ENCODE measurements at places on chromosomes 5 and 9.
A peak's percentile ranks its signal among the peaks of the same experiment; 100 is the strongest.

- DNase-seq = no peak
These were observed 373.6 kb upstream of the ZNF608 start for GRCh38 chr5:125120012-125120411.

- DNase-seq = no peak
These were observed 102.4 kb downstream of the NFIB start for GRCh38 chr9:14211564-14211963.

- DNase-seq = no peak
These were observed 616.6 kb downstream of the IRX1 start for GRCh38 chr5:4212071-4212739.

DNA sequence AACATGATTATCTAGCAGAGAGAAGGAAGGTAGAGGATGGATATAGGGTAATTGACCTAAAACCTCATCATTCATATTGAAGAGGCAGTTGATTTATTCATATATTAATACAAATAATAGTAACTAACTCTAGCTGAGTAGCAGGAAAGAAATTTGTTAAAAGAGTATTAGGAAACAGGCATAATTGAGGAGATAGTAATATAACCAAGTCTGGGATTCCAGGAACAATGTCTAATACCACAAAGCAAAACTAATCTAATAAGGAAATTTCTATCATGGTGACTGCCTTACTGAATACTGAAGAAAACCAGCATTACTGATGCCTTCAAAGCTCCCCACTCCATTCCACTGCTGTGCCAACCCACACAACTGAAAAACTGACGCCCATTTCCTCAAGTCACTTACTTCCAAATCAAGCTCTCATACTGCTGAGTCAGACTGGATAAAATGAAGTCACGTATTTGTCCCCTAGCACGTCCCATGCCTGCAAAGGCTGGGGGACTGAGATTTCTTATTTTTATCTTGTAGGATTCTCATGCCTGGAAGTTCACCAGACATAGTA lies 153.9 kb downstream of the SMC2 start:
- no peak for DNase-seq

GRCh38 chr5:178625679-178626483 lies 969 bp downstream of the CLK4 start:
- peak; percentile 27 for DNase-seq

DNA sequence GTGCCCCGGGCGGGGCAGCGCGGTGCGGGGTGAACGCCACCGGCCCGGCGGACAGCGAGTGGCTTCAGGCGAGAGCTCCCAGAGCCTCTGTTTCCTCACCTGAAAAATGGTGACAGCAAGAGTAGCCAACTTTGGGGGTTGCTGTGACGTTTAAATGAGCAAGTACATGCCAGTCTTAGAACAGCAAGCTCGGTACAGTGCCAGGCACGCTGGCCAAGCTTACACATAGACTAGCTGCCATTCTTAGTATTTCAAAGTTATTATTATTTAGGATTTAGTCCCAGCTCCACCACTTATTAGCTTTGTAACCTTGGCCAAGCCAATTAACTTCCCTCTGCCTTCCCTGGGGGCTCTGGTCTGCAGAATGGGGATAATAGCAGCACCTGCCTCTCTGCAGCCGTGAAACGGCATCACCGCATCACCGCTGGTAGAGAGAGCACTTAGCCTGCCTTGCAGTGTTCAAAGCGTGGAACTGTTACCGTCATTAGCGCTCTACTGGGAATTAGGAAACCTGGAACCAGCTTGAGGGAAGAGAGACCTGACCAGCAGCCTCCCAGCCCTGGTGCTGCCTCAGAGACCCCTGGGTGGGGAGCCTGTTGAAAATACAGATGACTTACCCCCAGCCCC lies at the start of gene C9orf50:
Gene C9orf50 (minus strand): TSS at position 433 of the 627 bp plus-strand sequence. CDS start 527 bp downstream, outside the sequence.
- DNase-seq = no peak

DNA sequence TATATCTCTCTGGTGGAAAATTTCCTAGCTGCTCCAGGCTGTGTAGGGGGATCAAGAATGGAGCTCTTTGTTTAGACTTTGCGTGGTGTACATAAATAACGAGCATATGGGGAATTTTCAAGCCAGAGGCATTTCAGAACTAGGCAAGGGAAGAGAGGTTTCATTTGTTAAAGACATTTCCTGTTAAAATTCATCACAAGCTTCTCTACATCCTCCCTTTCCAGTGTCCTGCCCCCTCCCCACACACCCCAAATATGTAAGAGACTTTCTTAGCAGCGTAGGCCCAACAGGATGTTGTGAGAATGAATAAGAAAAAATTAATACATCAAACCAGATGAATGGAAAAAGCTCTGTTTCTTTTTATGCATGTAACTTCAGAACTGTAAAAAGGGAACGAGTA lies 150.3 kb downstream of the GPBP1 start:
- no peak for DNase-seq

- DNase-seq = no peak
These were observed 257.8 kb downstream of the BNC2 start for GRCh38 chr9:16612627-16613026.

DNA sequence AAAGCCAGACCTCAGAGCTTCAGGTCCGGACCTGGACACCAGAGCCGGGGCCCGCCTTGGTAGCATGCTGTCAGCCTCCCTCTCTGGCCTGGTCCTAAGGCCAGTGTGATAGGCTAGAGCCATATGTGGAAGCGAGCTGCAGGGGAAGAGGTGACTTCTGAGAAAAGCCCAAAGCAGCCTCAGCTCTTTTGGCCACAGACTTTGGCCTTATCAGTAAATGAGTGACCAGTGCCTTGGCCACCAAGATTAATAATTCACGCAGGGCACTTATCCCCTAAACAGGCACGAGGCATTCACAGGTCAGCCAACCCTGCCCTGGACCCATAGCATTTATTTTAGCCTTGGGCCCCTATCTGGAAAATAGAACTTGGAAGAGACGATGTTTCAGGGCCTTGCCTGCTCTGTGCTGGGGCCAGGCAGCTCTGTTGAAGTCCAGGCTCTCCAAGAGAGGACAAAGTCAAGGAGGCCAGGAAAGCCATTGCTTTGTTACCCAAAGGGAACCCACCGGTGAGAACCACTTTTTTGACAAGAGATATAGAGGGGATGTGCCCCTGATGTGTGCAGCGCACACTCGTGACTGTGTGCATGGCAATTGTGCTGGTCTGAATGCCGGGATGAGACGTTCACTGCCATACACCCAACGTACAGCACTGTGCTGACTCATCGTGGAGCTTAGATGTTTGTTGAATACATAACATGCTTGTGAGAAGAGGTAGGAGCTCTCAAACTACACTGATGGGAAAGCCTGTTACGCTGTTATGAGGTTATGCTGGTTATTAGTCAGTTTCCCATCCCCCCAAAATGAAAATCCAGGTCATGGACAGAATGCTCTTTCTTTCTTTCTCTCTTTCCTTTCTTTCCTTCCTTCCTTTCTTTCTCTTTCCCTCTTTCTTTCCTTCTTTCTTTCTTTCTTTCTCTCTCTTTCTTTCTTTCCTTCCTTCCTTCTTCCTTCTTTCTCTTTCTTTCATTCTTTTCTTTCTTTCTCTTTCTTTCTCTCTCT lies 5.0 kb upstream of the SLC34A1 start:
- DNase-seq = no peak

GRCh38 chr5:175822225-175822624 lies 49.2 kb upstream of the CPLX2 start:
- DNase-seq = no peak

GRCh38 chr9:104802110-104802509 lies 38.2 kb downstream of the NIPSNAP3B start:
- no peak for DNase-seq

DNA sequence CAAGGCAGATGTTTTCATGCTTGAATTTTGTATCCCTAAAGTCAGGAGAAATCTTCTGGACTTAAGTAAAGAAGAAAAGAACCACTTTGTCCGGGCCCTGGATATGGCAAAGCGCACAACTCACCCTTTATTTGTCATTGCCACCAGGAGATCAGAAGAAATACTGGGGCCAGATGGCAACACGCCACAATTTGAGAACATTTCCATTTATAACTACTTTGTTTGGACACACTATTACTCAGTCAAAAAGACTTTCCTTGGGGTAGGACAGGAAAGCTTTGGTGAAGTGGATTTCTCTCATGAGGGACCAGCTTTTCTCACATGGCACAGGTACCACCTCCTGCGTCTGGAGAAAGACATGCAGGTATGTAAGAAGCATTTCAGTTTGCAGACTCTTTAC lies 2.3 kb downstream of the TYRP1 start:
- DNase-seq = no peak

- no peak for DNase-seq
These were observed 87.4 kb downstream of the CAMSAP1 start for GRCh38 chr9:135819905-135820304.

- DNase-seq = no peak
These were observed 39.4 kb downstream of the ALG2 start for GRCh38 chr9:99182356-99182755.

DNA sequence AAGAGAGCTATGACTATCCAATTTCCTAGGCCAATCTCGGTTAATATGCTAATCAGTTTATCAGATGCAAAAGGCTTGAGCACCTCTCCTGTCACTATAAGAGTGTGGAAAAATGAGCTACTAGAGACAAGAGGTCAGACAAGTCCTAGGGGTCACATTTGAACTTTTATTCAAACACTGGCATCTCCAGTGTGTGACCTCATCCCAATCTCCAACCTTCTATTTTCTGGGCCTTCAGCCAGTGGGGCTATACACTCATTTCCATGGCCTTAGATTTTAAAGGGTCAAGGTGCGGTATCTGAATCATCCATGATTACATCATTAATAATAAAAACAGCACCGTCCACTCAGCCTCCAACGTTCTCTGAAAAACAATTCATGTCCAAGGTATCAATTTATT lies 139.6 kb upstream of the LRRTM2 start:
- DNase-seq = no peak

DNA sequence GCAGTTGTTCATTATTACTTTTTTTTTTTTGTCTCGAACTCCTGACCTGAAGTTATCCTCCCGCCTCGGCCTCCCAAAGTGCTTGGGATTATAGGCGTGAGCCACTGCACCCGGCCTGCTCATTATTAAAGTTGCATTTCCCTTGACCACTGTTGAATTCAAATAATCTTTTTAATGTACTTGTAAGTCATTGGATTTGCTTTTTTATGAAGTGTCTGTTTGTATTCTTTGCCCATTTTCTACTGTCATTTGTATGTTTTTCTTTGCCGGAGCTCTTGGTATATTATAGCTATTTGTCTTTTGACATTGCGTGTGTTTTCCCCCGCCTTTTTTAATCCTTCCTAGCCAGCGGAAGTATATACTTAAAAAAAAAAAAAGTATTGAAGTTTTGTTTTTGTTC lies 22.0 kb downstream of the LRRTM2 start:
- no peak for DNase-seq

DNA sequence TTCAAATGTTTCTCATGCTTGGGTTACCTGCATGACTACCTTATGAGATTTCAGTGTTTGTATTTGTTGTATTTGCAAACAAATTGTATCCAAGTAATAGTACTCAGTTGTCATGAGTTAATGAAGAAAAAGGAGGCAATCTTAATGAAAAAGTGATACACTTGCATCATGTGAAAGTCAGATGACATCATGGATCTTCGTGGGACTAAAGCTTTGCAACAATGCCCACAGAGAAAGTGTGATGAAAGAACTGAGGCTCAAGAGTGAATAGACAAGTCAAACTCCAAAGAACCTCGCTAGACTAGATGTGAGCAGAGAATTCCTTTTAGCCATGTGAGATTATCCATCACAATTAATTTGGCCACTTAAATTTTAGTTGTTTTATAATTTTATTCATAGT lies 75.4 kb upstream of the ADRB2 start:
- peak; percentile 24 for DNase-seq

- no peak for DNase-seq
These were observed 14.4 kb upstream of the AMACR start for GRCh38 chr5:34022121-34022705.

DNA sequence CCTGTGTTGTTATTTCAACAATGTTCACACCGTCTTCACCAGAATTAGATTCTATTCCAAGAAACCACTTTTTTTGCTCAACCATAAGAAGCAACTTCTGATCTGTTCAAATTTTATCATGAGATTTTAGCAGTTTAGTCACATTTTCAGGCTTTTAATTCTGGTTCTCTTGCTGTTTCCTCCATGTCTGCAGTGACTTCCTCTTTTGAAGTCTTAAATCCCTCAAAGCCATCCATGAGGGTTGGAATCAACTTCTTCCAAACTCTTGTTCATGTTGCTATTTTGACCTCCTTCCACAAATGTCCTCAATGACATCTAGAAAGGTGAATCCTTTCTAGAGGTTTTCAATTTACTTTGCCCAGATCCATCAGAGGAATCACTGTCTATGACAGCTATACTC lies 25.7 kb upstream of the ENTREP1 start:
- DNase-seq = no peak

DNA sequence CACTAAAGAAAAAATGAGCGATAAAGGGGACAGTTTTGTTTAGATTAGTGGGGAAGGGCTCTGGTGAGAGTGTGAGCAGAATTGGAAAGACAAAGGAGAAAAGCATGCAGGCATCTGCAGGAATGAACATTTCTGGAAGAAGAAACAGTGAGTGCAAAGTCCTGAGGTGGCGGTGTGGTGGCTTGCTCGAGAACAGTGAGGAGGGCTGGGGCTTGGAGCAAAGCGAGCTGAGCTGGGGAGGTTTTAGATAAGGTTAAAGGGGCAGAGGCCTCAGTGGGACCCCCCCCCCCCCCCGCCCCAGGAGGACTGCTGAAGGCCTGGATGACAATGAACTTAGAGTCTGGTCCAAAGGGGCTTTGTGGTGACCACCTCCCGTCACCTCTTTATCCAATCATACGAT lies 202.7 kb upstream of the MVB12B start:
- no peak for DNase-seq

- no peak for DNase-seq
These were observed 85.5 kb downstream of the LNPEP start for GRCh38 chr5:97021416-97021815.

GRCh38 chr5:21121213-21121612 lies 1133.2 kb upstream of the CDH18 start:
- no peak for DNase-seq

GRCh38 chr9:128992995-128993394 lies 35.1 kb downstream of the SH3GLB2 start:
- peak; percentile 5 for DNase-seq

DNA sequence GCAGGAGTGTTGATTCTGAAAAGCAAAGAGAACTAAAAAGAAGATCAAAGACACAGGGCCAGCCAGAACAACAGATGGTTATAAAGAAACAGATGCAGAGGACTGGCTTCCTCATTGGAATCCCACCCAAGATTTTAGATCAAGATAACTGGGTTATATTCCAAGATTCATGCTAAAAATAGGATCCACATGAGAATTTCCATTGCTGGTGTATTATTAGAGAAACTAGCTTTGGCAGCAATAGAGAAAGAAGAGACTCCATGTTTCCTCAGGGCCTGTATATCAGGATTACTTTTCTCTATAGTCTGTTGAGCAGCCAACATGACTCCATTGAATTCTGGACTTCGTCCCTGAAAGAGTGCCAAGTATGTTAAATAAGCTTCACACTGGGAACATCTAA lies 367.3 kb downstream of the TUSC1 start:
- DNase-seq = no peak

Data from AML-193 (cell line).